ENCODE measurements at places on chromosomes 16 and 17. TPM values are rescaled to one million over a fixed set of nuclear protein-coding genes. Genes with fewer than 3 reads are reported as not detected.

ASGR1 gene
- 1.9 TPM for total RNA-seq

CPHXL2 gene
- total RNA-seq = not detected

CD300H gene
- not detected for total RNA-seq

KRT13 gene
- total RNA-seq = not detected

NAA60 gene
- total RNA-seq = 31.4 TPM

FBXO39 gene
- total RNA-seq = 0.36 TPM

KRT32 gene
- not detected for total RNA-seq

TERB1 gene
- 0.37 TPM for total RNA-seq

USH1G gene
- total RNA-seq = not detected

TBC1D28 gene
- not detected for total RNA-seq

GPR179 gene
- total RNA-seq = not detected

PRR15L gene
- total RNA-seq = not detected

METTL26 gene
- 146 TPM for total RNA-seq

SEPTIN12 gene
- not detected for total RNA-seq

TMEM106A gene
- total RNA-seq = 19.1 TPM

DNAH17 gene
- total RNA-seq = 0.02 TPM

PRSS33 gene
- not detected for total RNA-seq

RNF222 gene
- not detected for total RNA-seq

EXOC3L1 gene
- total RNA-seq = 0.12 TPM

KCNJ12 gene
- not detected for total RNA-seq

KRT33A gene
- total RNA-seq = not detected

FTSJ3 gene
- 99.6 TPM for total RNA-seq

RASD1 gene
- 6.6 TPM for total RNA-seq

NEUROD2 gene
- not detected for total RNA-seq

CCL8 gene
- total RNA-seq = not detected

PIGQ gene
- total RNA-seq = 50.3 TPM

SYCE1L gene
- 7.9 TPM for total RNA-seq

ANTKMT gene
- total RNA-seq = 56.3 TPM

SRSF1 gene
- 510 TPM for total RNA-seq

CALB2 gene
- total RNA-seq = not detected

SBK1 gene
- 0.85 TPM for total RNA-seq

FGF11 gene
- total RNA-seq = 9.5 TPM

CACNG5 gene
- total RNA-seq = not detected

CHST5 gene
- total RNA-seq = 0.09 TPM

PRAC2 gene
- total RNA-seq = not detected

AMDHD2 gene
- 34.1 TPM for total RNA-seq

TP53TG3F gene
- total RNA-seq = not detected

GJC1 gene
- total RNA-seq = 7.5 TPM

MAP2K6 gene
- 1.4 TPM for total RNA-seq

KRT17 gene
- total RNA-seq = not detected

ADAM11 gene
- total RNA-seq = 0.12 TPM

OTOP2 gene
- not detected for total RNA-seq

CLEC19A gene
- total RNA-seq = not detected

BRIP1 gene
- 19.9 TPM for total RNA-seq

SCIMP gene
- total RNA-seq = not detected

ADAMTS18 gene
- total RNA-seq = not detected

USP43 gene
- total RNA-seq = not detected

GCGR gene
- not detected for total RNA-seq
